ENCODE measurements at places on chromosomes 7 and 10.

GRCh38 chr7:24356718-24357386 lies 72.9 kb downstream of the NPY start:
- DNase-seq, result no peak
- H3K4me1 ChIP-seq, result peaks cover 4% of the 10 kb centered on the region
- H3K27me3 ChIP-seq, result peaks cover 17% of the 10 kb centered on the region
- H3K36me3 ChIP-seq, result no peaks in the 10 kb centered on the region
- no peak overlapping the region for H3K27ac ChIP-seq

GRCh38 chr7:119688831-119689230 lies 584.1 kb upstream of the KCND2 start:
- H3K27me3 ChIP-seq, result no peaks in the 10 kb centered on the region

DNA sequence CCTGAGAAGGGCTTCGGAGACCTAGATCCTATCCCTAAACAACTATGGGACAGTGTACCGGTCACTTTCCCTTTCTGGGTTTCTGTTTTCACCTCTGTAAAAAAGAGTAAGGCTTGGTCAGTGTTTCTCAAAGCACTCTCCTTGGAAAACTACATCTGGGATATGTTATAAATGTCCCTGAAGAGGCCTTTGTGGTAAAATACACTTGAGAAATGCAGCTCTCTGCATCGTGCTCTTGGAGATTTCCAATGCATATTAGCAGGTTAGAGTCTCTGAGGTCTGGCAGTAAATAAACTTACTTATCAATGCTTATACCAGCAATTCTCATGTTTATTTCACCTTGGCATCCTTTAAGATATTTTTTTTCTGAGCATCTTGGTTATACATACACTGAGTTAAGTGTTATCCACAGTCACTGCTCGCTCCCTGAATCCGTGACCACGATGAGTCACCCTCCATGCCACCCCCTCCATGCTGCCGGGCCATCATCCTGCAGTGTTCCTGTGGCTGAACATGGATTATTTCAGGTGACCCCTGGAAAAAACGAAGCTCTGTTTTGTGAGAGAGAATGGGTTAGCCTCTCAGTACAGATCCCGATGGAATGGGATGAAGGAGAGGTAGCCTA lies 3.3 kb upstream of the TBXAS1 start:
- no peak overlapping the region for H3K27ac ChIP-seq
- peaks cover 18% of the 10 kb centered on the region for H3K27me3 ChIP-seq
- H3K36me3 ChIP-seq, result no peaks in the 10 kb centered on the region
- no peak for DNase-seq
- peaks cover 16% of the 10 kb centered on the region for H3K4me1 ChIP-seq

- H3K27ac ChIP-seq, result no peak overlapping the region
- no peak overlapping the region for H3K4me3 ChIP-seq
- no peaks in the 10 kb centered on the region for H3K36me3 ChIP-seq
- H3K4me1 ChIP-seq, result no peaks in the 10 kb centered on the region
These were observed 397.3 kb downstream of the PPP1R3A start for GRCh38 chr7:113521468-113521867.

DNA sequence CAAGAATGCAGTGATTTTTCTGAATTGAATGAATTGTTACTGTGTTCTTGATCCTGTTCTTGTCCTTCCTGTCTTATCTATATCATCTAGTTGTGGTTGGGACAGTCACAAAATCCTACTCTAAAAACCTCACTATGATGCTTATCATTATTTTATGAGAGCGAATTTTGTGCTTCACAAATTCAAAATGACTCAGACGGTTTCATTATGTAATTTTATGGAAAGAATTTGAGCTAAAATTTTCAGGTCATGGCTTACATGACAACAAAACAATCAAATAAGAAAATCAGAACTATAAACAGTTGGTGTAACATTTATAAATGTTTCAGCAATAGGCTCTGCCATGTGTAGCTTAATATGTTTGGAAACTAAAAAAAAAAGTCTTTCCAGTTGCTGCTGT lies 6.9 kb downstream of the PRKAR2B start:
- H3K4me3 ChIP-seq, result no peak overlapping the region
- H3K27me3 ChIP-seq, result peaks cover 68% of the 10 kb centered on the region
- no peak for DNase-seq
- no peak overlapping the region for H3K27ac ChIP-seq

GRCh38 chr7:16670021-16670420 lies 24.0 kb downstream of the BZW2 start:
- H3K36me3 ChIP-seq, result peaks cover 45% of the 10 kb centered on the region
- no peaks in the 10 kb centered on the region for H3K27me3 ChIP-seq
- DNase-seq, result no peak
- peaks cover 6% of the 10 kb centered on the region for H3K4me1 ChIP-seq
- H3K4me3 ChIP-seq, result no peak overlapping the region

DNA sequence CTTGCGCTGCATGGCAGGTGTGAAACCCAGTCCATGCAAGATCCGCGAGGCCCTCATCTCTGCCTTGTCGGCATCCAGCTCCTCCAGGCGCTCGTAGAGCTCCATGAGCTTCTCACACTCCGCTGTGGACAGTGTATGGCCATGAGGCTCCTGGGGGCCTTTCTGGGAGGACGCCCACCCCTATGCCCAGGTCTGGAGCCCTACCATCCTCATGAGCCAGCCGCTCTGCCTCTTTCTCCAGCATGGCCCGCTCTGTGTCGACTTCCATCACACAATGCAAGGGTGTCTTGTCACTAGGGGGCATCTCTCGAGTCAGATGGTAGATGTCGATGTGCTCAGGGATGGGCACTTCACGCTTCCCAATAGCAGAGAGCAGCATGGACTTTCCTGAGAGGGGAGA lies 3.3 kb downstream of the ABCF2 start:
- DNase-seq, result no peak
- H3K27ac ChIP-seq, result no peak overlapping the region
- no peaks in the 10 kb centered on the region for H3K27me3 ChIP-seq
- H3K36me3 ChIP-seq, result peaks cover 35% of the 10 kb centered on the region
- peaks cover 18% of the 10 kb centered on the region for H3K4me1 ChIP-seq

DNA sequence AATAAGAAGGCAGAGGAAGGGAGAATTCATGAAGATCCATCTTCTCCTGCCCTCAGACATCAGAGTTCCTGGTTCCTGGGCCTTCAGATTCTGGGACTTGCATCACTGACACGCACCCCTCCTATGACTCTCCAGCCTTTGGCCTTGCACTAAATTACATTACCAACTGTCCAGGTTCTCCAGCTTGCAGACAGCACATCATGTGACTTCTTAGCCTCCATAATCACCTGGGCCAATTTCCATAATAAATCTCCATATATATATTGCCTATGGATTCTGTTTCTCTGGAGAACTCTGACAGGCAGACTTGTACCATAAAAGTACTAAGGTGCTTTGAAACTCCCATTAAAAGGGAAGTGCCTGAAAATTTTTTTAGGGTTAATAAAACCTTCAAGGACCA lies 23.2 kb downstream of the RSU1 start:
- H3K4me3 ChIP-seq, result no peak overlapping the region
- no peaks in the 10 kb centered on the region for H3K27me3 ChIP-seq

DNA sequence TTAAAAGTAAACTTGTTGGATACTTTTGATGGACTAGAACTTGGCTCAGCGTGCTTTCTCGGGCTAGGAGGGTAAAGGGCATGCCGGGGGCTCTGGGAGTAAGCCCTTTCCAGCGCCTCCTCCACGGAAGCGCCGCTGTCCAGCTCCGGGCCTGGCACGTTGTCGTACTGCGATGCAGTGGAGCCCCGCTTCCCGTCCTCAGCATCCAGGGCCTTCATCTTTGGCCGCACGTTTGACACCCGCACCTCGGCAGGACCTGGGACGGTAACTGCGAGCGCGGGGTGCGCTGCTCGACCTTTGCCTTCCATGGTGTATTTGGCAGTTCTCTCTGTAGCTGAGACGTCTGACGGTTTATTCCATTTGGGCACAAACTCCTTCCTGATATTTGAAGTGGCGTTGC lies 148.3 kb downstream of the USP6NL start:
- no peaks in the 10 kb centered on the region for H3K27me3 ChIP-seq
- no peak overlapping the region for H3K4me3 ChIP-seq
- no peak for DNase-seq
- no peaks in the 10 kb centered on the region for H3K4me1 ChIP-seq
- no peaks in the 10 kb centered on the region for H3K36me3 ChIP-seq

- no peaks in the 10 kb centered on the region for H3K4me1 ChIP-seq
- DNase-seq, result no peak
- no peak overlapping the region for H3K4me3 ChIP-seq
- H3K36me3 ChIP-seq, result no peaks in the 10 kb centered on the region
These were observed 129.3 kb downstream of the GFRA1 start for GRCh38 chr10:116143673-116144222.

DNA sequence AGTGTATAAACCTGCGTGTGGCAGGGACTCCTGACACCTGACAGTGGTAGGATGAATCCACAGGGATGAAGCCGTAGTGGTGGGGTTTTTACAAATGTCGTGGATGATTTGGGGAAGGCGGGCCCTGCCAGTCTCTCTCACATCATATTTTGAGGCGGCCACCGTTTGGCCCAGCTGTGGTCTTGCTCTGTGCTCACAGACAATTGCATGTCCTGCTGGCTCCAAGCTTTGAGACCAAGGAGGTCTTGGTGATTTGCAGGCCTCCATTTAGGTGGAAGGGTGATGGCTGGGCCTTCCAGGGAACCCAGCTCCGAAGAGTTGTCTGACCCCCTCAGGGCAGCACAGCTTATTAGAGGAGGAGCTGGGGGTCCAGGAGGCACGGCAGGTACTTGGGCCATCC lies 151.1 kb upstream of the SHH start:
- no peak overlapping the region for H3K27ac ChIP-seq
- no peak for DNase-seq
- peaks cover 18% of the 10 kb centered on the region for H3K4me1 ChIP-seq
- H3K36me3 ChIP-seq, result no peaks in the 10 kb centered on the region
- H3K27me3 ChIP-seq, result peaks cover 11% of the 10 kb centered on the region

DNA sequence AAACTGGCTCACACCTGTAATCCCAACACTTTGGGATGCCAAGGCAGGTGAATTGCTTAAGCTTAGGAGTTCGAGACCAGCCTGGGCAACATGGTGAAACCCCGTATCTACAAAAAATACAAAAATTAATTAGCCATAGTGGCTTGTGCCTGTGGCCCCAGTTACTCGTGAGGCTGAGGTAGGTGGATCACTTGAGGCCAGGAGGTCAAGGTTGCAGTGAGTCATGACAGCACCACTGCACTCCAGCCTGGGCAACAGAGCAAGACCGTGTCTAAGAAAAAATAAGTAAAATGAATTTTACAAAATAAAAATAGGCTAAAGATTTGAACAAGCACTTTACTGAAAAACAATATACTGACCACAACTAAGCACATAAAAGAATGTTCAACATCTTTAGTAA lies 9.8 kb upstream of the ORC5 start:
- peaks cover 19% of the 10 kb centered on the region for H3K27me3 ChIP-seq
- no peak overlapping the region for H3K27ac ChIP-seq
- no peaks in the 10 kb centered on the region for H3K4me1 ChIP-seq
- no peak overlapping the region for H3K4me3 ChIP-seq
- H3K36me3 ChIP-seq, result no peaks in the 10 kb centered on the region

DNA sequence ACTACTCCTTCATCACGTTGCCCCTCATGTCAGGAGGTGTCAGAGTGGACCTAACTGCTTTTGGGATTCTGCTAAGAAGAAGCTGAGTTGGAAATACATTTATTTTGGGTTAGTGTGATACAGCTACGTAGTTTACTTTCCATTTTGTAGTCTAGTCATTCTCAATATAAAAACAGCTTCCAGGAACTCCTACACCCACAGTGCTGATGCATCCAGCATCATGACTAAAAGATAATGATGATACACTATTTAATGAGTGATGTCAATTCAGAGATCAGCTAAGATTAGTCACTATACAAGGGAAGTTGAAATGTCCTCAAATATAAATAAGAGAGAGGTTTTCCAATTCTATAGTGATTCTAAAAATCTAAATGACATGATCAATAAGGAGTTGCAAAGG lies 264.2 kb upstream of the SLC26A5 start:
- no peak overlapping the region for H3K27ac ChIP-seq
- no peaks in the 10 kb centered on the region for H3K4me1 ChIP-seq
- H3K4me3 ChIP-seq, result no peak overlapping the region
- H3K27me3 ChIP-seq, result no peaks in the 10 kb centered on the region
- no peaks in the 10 kb centered on the region for H3K36me3 ChIP-seq

- H3K27ac ChIP-seq, result no peak overlapping the region
- no peaks in the 10 kb centered on the region for H3K4me1 ChIP-seq
- no peak overlapping the region for H3K4me3 ChIP-seq
- no peaks in the 10 kb centered on the region for H3K36me3 ChIP-seq
- no peaks in the 10 kb centered on the region for H3K27me3 ChIP-seq
- no peak for DNase-seq
These were observed 374.8 kb upstream of the KIAA1217 start for GRCh38 chr10:23834091-23834490.

GRCh38 chr10:71432101-71432905 lies 35.6 kb downstream of the CDH23 start:
- no peak overlapping the region for H3K4me3 ChIP-seq
- no peaks in the 10 kb centered on the region for H3K36me3 ChIP-seq
- no peaks in the 10 kb centered on the region for H3K4me1 ChIP-seq
- H3K27me3 ChIP-seq, result no peaks in the 10 kb centered on the region
